Stimulated activated CD8-positive, alpha-beta memory T cell treated with anti-CD3 and anti-CD28 coated beads, Interleukin-7, amount 100 ng/mL, for 48 hours (primary cell): ENCODE measurements at places on chromosomes 4 and X.

- DNase-seq: no peak
Measured at GRCh38 chr4:137994853-137995252, 247.3 kb downstream of the SLC7A11 start.

DNA sequence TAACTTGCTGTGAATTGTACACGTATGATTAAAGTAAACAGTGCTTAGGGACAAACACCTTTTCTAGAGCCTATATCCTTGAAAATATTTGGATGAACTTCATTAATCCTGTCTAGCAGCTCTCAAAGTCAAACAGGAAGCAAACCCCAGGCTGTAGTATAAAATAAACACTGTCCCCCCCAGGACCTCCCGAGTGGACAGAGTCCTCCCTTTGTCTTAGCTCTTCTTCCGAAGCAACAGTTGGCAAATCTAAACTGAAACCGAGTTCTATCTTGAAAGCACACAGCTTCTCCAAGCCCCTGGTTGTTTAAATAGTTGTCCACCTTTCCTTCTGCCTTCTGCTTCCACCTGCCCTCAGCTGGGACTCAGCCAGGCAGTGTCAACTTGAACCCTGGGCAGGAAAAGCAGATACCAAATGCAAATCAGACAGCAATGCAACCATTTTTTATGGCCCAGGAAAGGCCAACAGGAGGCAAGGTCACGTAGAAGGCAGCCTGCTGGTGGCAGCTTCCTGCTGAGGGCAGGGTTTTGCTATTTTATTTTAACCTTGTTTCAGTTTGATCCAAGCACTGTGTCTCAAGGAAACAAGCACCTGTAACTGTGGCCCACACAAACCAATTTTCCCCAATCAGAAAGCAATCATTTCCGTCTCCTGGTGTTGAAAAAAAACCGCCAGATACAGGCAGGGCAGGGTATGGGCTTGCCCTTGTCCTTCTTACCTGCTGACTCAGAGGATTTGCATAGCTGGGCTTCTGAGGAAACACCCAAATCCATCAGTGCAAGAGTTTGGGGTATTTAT lies 110.3 kb upstream of the KIT start:
- no peak for DNase-seq

- DNase-seq: no peak
Measured at GRCh38 chr4:38920186-38920585, 52.6 kb downstream of the FAM114A1 start.

GRCh38 chr4:23237771-23238170 lies 545.0 kb downstream of the GBA3 start:
- no peak for DNase-seq

DNA sequence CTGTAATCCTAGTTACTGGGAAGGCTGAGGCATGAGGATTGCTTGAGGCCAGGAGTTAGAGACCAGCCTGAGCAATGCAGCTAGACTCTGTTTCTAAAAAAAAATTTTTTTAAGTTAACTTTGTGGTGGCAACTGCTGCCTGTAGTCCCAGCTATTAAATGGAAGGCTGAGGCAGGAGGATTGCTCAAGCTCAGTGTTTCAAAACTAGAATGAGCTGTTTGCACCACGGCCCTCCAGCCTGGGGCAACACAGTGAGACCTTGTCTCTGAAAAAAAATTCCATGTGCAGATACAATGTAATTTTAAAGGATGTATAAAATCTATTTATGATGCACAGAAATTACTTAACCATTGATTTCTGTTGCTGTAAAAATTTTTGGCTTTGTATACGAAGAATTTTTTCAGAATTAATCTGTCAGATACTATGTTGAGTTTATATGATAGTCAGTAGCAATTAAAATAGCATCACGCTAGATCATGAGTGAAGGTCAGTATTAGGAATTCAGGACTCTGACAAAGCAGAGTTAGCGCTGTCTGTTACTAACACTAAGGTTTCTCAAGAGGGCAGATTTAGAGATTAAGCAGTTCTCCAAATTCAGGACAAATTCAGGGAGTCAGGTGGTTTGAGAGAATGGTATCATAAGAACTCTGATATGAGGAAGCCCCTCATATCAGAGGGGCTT lies 8.3 kb upstream of the AGA start:
- DNase-seq: no peak

- no peak for DNase-seq
Measured at GRCh38 chrX:110853610-110854009, 58.0 kb upstream of the CHRDL1 start.

DNA sequence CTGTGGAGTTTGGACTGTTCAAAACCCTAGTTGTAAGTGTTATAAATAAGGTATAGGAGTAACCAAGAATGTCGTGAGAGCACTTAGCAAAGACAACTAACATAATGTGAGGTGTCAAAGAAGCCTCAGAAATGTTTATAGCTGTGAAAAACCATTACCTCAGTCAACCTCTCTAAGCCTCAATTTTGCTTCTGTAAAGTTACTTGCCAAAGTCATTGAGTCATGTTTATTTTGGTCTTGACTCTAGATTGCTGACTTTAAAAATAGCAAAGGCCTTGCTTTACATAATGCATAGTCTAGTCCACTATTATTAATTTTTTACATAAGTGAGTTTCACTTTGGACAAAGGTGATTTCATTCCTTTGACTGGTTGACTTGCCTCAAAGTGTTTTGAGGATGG lies 257.6 kb upstream of the CXXC4 start:
- no peak for DNase-seq

DNA sequence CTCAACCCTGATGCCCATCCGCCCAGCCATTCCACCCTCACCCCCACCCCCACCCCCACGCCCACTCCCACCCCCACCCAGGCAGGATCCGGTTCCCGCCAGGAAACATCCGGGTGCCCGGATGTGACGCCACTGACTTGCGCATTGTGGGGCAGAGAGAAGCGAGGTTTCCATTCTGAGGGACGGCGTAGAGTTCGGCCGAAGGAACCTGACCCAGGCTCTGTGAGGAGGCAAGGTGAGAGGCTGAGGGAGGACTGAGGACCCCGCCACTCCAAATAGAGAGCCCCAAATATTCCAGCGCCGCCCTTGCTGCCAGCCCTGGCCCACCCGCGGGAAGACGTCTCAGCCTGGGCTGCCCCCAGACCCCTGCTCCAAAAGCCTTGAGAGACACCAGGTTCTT lies at the start of gene MAGEA1:
MAGEA1 (plus strand) TSS at position 154 of the 400 bp plus-strand sequence. CDS start 3,106 bp downstream, outside the sequence.
- DNase-seq: no peak

- DNase-seq: no peak
Measured at GRCh38 chr4:155426953-155427352, 50.2 kb upstream of the MAP9 start.

- DNase-seq: no peak
Measured at GRCh38 chr4:176874721-176875445, 82.2 kb upstream of the VEGFC start.
